ENCODE measurements at places on chromosomes 16 and 17.

- DNase-seq = no peak
Measured at GRCh38 chr17:2681650-2682049, 29.9 kb downstream of the CLUH start.

- DNase-seq = no peak
Measured at GRCh38 chr17:27956601-27957445, 63.7 kb upstream of the LYRM9 start.

GRCh38 chr16:31253642-31254045 is 6.1 kb upstream of the ITGAM start:
- no peak for DNase-seq

- DNase-seq = no peak
Measured at GRCh38 chr17:48144231-48144630, 36.7 kb downstream of the SNX11 start.

GRCh38 chr16:71472051-71472450 is 10.0 kb upstream of the ZNF23 start:
- no peak for DNase-seq

DNA sequence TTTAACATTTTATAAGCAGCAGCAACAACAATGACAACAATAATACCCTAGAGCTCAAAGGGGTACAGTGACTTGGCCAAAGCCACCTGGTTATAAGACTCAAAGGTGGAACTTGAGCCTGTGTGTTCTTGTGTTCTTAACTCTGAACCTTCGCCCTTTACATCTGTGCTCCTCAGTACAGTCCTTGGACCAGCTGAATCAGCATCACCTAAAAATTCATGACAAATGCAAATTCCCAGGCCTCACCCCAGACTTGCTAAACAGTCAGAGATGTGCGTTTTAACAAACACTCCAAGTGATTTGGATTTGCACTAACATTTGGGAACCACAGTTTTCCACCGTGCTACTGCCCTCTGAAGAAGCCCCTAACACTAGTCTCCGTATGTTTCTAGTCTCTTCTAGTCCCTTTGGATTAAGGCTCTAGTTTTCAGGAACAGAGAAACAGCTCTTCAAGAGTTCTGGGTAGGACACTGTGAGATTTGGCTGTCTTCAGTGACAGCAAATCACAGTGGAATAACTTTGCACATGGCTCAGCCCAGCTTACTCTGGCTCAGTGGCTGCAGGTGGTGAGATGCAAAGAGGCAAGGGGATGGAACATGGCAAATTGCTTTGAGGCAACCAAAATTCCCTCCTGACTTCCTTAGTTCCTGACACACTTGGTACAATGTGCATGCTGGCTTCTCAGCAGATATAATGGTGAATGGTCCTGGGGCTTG is 151.0 kb upstream of the CDH11 start:
- no peak for DNase-seq

GRCh38 chr17:61560071-61560470 is 30.9 kb downstream of the NACA2 start:
- no peak for DNase-seq

DNA sequence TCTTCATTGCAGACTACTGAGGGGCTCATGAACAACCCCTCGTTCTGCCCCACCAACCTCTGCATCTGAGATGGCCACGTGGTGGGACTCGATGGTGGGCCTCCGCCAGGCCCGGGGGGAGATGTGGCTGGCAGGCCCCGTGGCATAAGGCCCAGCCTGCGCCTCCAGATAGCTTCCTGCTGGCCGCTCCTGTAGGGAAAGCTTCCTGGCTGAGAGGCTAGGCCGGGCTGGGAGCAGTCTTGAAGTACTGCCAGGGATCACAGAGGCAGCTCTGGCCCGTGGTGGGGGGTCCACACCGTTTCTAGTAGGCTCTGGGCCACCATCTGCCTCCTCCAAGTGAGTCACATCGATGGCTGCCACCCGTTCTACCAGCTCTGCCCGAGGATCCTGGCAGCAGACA is 7.6 kb downstream of the CAMKK1 start:
- DNase-seq = no peak

- peak; percentile 21 for DNase-seq
Measured at GRCh38 chr17:73998653-73999645, 204.5 kb upstream of the RPL38 start.

- no peak for DNase-seq
Measured at GRCh38 chr16:72138064-72138572, 33.8 kb downstream of the PMFBP1 start.

DNA sequence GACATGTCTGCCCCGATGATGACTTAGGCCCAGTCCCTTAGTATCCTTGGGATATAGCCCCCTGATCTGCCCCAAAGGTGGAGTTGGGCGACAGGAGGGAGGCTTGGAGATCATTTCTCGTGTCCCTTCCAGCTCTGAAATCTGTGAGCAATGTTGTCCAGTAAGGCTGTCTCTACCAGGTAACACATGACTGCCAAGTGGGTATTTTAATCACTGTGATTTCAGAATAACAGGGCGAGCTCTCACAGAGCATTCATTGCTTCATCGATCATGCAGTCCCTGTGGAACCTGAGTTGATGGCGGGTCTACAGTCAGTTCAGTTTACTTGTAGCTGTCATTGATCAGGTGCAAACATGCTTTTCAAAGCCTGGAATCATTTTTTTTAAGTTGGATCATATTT is 39.2 kb downstream of the KSR1 start:
- DNase-seq = no peak

GRCh38 chr16:49617016-49617629 is 238.8 kb downstream of the ZNF423 start:
- DNase-seq = no peak

- no peak for DNase-seq
Measured at GRCh38 chr17:28616281-28616680, 2.3 kb upstream of the RSKR start.

GRCh38 chr16:19700319-19700781 is 17.7 kb downstream of the KNOP1 start:
- DNase-seq = no peak

DNA sequence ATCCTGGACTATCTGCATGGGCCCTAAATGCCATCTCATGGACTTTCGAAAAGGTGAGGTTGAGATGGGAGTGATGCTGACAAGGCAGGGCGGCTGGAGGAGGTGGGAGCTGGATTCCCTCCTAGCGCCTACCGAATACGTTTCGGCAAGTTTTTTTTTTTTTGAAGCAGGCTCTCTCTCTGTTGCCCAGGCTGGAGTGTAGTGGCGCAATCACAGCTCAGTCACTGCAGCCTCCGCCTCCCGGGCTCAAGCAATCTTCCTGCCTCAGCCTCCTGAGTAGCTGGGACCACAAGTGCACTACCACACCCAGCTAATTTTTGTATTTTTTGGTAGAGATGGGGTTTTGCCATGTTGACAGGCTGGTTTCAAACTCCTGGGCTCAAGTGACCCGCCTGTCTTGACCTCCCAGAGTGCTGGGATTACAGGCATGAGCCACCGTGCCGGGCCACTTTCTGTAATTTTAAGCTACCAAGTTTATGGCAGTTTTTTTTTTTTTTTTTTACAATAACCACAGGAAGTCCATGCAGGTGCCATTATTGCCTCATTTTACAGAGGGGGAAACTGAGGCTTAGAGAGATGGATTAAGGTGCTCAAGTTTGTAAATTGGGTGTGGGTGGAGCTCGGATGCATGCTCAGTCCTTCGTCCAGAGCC is 246.4 kb downstream of the PRKCA start:
- no peak for DNase-seq

DNA sequence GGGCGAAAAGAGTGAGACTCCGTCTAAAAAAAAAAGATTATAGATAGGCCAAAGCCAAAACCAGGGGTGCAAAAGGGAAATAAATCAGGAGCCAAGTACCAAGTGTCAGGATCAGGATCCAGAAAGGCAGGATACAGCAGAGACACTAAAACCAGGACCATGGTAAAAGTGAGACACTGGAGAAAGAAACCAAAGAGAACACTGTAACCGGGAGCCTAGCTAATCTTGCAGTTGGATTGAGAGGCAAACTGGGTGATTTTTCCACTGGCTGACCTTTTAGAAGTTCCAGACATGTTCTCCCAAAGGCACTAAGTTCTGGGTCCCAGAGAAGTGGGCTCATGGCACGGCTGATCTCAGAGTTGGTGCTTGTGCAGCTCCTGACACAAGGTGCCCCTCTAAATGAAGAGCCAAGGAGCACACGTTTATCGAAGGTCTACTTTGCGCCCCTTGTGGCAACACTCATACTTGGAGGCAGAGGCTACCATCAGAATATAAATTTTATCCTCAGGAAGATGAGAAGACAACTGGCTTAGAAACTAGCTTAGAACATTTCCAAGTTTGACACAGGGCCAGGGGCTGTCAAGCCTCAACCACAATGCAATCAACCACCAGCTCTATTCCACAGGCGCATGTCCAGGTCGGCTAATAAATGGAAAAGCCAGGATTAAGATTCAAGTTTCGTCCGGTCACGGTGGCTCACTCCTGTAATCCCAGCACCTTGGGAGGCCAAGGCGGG is 27.5 kb upstream of the HELZ start:
- no peak for DNase-seq

DNA sequence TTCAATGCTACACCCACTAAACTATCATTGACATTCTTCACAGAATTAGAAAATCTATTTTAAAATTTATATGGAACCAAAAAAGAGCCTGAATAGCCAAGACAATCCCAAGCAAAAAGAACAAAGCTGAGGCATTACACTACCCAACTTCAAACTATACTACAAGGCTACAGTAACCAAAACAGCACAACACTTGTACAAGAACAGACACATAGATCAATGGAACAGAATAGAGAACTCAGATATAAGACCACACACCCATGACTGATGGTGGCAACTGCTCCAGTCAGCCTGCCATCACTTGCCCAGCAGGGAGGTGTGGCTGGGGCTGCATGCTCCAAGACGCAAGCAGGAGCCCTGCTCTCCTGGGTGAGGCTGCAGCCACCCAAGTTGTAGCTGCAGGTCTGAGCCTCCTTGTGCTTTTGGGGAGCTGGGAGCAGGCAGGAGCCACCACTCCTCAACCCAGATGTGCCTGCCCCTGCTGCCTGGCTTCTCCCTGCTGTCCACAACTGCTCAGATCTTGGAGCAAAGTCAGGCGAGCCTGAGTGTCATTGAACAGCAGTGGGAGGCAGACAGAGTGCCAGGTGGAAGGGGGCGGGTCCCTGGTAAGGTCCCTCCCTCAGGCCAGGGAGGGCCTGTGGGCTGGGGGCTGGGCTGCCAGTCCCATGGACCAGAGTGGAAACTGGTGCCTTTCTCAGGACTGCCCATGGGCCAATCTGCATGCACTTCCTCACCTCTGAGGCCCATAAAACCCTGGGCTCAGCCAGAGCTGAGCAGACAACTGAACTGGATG is 24.7 kb downstream of the SSH2 start:
- no peak for DNase-seq

GRCh38 chr16:89322321-89323119 is 105.0 kb downstream of the ZNF778 start:
- DNase-seq = no peak

DNA sequence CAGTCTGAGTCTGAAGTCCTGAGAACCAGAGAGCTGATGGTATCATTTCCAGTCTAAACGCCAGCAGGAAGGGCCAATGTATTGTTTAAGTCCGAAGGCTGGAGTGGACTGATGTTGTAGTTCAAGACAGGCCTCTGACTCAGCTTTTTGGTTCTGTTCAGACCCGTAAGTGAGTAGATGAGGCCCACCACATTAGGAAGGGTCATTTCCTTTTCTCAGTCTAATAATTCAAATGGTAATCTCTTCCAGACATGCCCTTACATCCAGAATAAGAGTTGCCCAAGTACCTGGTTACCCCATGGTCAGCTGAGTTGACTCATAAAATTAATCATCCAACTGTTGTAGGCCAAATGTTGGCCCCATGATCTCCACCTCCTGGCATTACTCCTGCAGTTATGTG is 442.6 kb upstream of the HSBP1 start:
- DNase-seq = no peak

GRCh38 chr17:15780188-15780587 is 48.1 kb downstream of the TBC1D26 start:
- DNase-seq = no peak

DNA sequence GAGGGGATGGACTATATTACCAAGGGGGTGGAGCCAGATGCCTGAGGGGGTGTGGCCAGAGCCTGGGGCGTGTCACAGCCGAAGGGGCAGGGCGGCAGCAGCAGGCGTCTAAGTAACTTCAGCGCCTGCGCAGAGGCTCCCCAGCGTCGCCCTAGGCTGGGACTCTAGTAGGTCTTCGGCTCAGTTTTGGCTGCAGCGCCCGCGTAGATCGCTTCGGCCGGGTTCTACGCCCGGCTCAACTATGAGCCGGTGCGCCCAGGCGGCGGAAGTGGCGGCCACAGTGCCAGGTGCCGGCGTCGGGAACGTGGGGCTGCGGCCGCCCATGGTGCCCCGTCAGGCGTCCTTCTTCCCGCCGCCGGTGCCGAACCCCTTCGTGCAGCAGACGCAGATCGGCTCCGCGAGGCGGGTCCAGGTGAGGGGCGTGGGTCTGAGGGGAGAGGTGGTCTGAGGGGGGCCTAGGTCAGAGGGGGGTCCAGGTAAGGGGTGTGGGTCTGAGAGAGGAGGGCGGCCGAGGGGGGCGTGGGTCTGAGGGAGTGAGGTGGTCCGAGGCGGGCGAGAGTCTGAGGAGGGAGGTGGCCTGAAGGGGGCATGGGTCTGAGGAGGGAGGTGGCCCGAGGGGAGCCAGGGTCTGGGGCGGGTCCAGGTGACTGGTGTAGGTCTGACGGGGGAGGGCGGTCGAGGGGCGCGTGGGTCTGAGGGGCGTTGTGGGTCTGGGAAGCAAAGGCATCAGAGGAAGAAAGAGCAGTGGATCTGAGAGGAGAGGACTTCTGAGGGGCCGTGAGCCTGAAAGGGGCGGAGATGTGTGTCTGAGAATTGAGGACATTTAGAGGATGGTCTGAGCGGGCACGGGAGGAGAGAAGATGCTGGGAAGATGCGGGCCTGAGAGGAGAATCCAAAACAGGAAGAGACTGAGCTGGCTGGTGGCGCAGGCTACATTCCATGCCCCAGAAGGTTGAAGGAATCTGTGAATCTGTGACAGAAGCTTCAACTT is at the start of gene LPCAT2:
TSS of gene LPCAT2 (plus strand) at position 132 of the 991 bp plus-strand sequence. CDS start at position 242, 110 bp downstream.
- DNase-seq = peak; percentile 51

DNA sequence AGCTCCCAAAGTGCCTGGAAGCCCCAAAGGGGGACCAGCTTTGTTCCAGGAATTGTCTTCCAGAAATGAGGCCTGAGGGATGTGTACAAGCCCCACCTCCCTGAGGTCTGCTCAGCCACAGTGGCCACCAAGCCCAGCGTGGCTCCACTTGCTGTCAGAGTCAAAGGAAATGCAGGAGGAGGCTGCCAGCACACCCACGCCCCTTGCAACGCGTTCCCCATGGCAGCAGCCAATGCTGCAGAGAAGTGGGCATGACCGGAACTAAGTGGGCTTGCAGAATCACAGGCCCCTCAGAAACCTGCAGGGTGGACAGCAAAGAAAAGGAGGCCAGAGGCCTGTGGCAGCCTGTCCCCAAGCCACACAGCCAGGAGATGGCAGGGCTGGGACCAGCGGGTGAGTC is 320.8 kb downstream of the FOXL1 start:
- no peak for DNase-seq

- no peak for DNase-seq
Measured at GRCh38 chr16:29653471-29653870, 9.6 kb upstream of the SPN start.
